CD8-positive, alpha-beta T cell (primary cell): ENCODE measurements at places on chromosomes 11 and 22. TPM values are rescaled to one million over a fixed set of nuclear protein-coding genes. Genes with fewer than 3 reads are reported as not detected.

LRRC56 gene
- total RNA-seq: 3.2 TPM

DNAJB7 gene
- not detected for total RNA-seq

CARD18 gene
- total RNA-seq: not detected

RPUSD4 gene
- 42.3 TPM for total RNA-seq

SEZ6L gene
- total RNA-seq: not detected

CSF2RB gene
- 0.14 TPM for total RNA-seq

ARHGEF17 gene
- total RNA-seq: not detected

C11orf91 gene
- total RNA-seq: 0.54 TPM

GNG3 gene
- not detected for total RNA-seq

SERPING1 gene
- total RNA-seq: not detected

TMEM25 gene
- total RNA-seq: 11.3 TPM

MRGPRF gene
- total RNA-seq: not detected

OR5AP2 gene
- not detected for total RNA-seq

GRAMD1B gene
- 20.7 TPM for total RNA-seq

THY1 gene
- not detected for total RNA-seq

EXPH5 gene
- total RNA-seq: 1.5 TPM

OR56B4 gene
- total RNA-seq: not detected

C11orf71 gene
- 6.3 TPM for total RNA-seq
